ENCODE measurements at places on chromosomes 3 and 15.

DNA sequence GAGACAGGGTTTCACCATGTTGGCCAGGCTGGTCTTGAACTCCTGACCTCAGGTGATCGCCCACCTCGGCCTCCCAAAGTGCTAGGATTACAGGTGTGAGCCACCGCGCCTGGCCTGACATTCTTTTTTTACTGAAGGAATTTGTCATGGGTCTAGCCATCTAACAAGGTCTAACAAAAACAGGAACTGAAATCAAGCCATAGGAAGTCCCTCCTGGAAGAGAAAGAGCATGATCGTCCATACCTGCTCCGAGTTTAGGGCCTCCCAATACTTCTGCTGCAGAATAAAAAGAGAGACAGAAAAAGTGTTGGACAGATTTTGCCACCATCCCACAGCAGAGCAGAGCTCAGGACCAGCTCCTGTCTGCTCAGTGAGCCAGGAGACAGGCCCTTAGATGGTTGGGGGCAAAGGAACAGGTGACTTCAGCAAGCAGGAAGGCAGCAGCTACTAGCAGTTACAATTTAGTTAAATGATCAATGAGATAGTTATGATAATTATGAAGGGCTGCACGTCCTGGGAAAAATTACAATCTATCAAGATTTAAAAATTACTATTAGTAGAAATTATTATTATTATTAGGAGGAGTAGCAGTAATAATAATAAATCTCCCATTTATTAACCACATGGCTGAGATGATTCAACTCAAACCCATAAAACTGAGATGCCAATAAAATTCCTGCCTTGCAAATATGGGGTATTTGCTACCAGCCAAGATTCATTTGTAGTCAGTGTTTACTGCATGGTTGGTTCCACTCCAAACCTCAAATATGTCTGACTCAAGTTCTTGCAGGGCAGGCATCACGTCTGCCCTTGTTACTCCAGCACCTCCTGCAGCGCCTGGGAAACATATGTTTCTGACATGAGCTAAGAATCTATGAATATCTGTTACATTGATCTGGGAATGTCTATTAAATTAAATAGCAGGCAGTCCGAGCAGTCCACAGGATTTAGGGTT, 40.1 kb downstream of the TMEM44 start:
- DNase-seq, result peak; percentile 89

DNA sequence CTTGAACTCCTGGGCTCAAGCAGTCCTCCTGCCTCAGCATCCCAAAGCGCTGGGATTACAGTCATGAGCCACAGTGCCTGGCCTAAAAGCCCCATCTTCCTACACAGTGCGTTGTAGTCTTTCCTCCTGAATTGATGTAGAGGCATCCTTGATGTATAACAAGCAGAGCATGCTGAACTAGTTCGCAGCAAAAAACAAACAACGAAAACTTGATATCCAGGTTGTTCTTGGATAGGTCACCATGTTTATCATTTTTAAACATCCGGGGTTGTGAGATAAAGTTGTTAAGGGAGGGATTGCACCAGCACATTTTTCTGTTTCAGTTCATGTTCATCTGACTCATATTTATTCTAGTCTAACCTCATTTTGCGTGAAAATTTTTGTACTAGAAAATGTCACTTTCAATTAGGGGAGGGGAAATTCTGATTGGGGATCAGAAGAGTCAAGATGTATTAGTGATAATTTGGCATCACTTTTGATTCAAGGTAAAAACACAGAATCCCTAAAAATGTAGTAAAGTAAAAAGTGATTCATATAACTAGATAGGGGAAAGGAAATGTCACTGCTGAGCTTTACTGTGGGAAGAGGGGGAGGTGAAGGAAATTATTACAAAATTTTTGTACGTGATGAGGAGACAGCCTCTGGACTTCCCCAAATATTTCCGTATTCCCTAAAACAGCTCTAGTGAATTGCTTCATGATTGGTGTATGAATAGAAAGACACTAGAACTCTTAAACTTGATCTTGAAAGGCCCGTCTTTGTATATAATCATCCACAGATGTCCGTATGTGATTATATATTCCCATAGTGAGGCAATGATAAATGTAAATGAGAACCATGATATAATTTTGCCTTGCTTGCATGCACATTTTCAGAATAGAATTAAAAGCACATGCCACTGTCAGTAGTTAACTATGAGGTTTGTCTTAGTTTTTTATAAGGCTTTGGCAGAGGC, 22.9 kb downstream of the RAB8B start:
- peak; percentile 49 for DNase-seq

- no peak for DNase-seq
Measured at GRCh38 chr15:85707519-85708338, 87.0 kb downstream of the KLHL25 start.

GRCh38 chr15:65863106-65863505, 6.2 kb upstream of the RAB11A start:
- DNase-seq, result no peak

DNA sequence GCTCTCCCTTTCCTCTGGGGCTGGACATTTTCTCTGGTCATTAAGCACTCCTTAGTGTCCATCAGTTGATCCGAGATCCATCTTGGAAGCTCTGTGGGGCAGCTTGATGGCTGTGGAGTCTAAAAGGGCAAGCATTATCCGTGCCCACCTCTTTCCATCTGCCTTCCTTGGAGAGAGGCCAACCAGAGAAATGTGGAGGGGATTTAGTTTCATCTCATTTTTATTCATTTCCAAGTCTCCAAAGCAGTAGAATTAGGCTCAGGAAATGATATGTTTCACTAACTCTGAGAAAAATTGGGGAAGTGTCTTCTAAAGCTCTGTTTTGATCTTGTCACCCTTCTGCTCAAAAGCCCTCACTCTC, 95.9 kb upstream of the KLHL25 start:
- no peak for DNase-seq

GRCh38 chr15:56950979-56951378, 32.5 kb downstream of the TCF12 start:
- no peak for DNase-seq

- DNase-seq, result no peak
Measured at GRCh38 chr3:67459796-67460195, 194.6 kb downstream of the SUCLG2 start.

GRCh38 chr3:145519398-145520047, 641.5 kb downstream of the PLOD2 start:
- no peak for DNase-seq

- no peak for DNase-seq
Measured at GRCh38 chr15:80216141-80216540, 35.9 kb downstream of the CTXND1 start.

Measured in prostate gland (tissue), 2 donors.